ENCODE measurements at places on chromosomes 7 and 10. TPM values are rescaled to one million over a fixed set of nuclear protein-coding genes. Genes with fewer than 3 reads are reported as not detected.

WNT8B gene
- 0.10 TPM for total RNA-seq

CAV2 gene
- 112 TPM for total RNA-seq

CLRN3 gene
- total RNA-seq = not detected

TFR2 gene
- 1.4 TPM for total RNA-seq

PWWP2B gene
- total RNA-seq = 21.8 TPM

COL28A1 gene
- total RNA-seq = 0.12 TPM

CEP55 gene
- 76.0 TPM for total RNA-seq

HOGA1 gene
- 1.4 TPM for total RNA-seq

HGF gene
- total RNA-seq = not detected

TMEM72 gene
- not detected for total RNA-seq

PDZD7 gene
- total RNA-seq = 0.52 TPM

ITPRID1 gene
- total RNA-seq = not detected

RNF32 gene
- 1.4 TPM for total RNA-seq

ALOX5 gene
- not detected for total RNA-seq

TAS2R5 gene
- total RNA-seq = 0.50 TPM

RELN gene
- 0.57 TPM for total RNA-seq

PON1 gene
- not detected for total RNA-seq

TRIM50 gene
- total RNA-seq = 0.47 TPM

KCP gene
- total RNA-seq = not detected

PGAM2 gene
- not detected for total RNA-seq

PSTK gene
- total RNA-seq = 9.5 TPM

CDNF gene
- total RNA-seq = 0.69 TPM

ARHGAP19 gene
- total RNA-seq = 20.7 TPM

UBN2 gene
- total RNA-seq = 6.5 TPM

HOXA7 gene
- total RNA-seq = 4.1 TPM

BAIAP2L1 gene
- 31.5 TPM for total RNA-seq

FAM221A gene
- 3.3 TPM for total RNA-seq

GPC2 gene
- total RNA-seq = 2.9 TPM

PTF1A gene
- not detected for total RNA-seq

MYPN gene
- 5.4 TPM for total RNA-seq

CDK14 gene
- 1.2 TPM for total RNA-seq

ZNF117 gene
- total RNA-seq = 1.9 TPM

KLF14 gene
- not detected for total RNA-seq

NEURL1 gene
- 0.14 TPM for total RNA-seq

SYCE1 gene
- total RNA-seq = not detected

DYDC2 gene
- total RNA-seq = not detected

SORCS1 gene
- total RNA-seq = 0.20 TPM

SLC26A4 gene
- 0.22 TPM for total RNA-seq

GPR158 gene
- 0.06 TPM for total RNA-seq

CYREN gene
- total RNA-seq = 64.8 TPM

NPSR1 gene
- total RNA-seq = not detected

FBXL13 gene
- 38.7 TPM for total RNA-seq

AMPH gene
- total RNA-seq = not detected

PLPP4 gene
- not detected for total RNA-seq
